Metanephros (tissue), 2 donors: ENCODE measurements at places on chromosomes 2 and 18. TPM values are rescaled to one million over a fixed set of nuclear protein-coding genes. Genes with fewer than 3 reads are reported as not detected.

Gene ALLC
- total RNA-seq: not detected

Gene GPR35
- total RNA-seq: 2.5 TPM

Gene MARS2
- 9.1 TPM for total RNA-seq

Gene CCDC85A
- 4.2 TPM for total RNA-seq

Gene PLEKHH2
- 67.0 TPM for total RNA-seq

Gene BARD1
- total RNA-seq: 41.9 TPM
